ENCODE measurements at places on chromosomes 4 and X. TPM values are rescaled to one million over a fixed set of nuclear protein-coding genes. Genes with fewer than 3 reads are reported as not detected.

GRCh38 chr4:82501154-82501442, 60.7 kb downstream of the TMEM150C start:
- no peak for DNase-seq

GRCh38 chr4:15031197-15031596, 28.9 kb downstream of the CPEB2 start:
- no peak for DNase-seq

The TLR10 gene
- total RNA-seq = 0.03 TPM

GRCh38 chrX:433771-434170, 47.1 kb upstream of the PPP2R3B start:
- no peak for DNase-seq

The JCHAIN gene
- not detected for total RNA-seq

GRCh38 chr4:183763990-183764754, 105.1 kb downstream of the TRAPPC11 start:
- no peak for DNase-seq

GRCh38 chrX:39491548-39492297, 606.0 kb downstream of the BCOR start:
- no peak for DNase-seq

The FRAS1 gene
- 1.3 TPM for total RNA-seq
